Brain microvascular endothelial cell (primary cell): ENCODE measurements at places on chromosomes 5 and 9.

GRCh38 chr5:3268760-3269330 lies 326.8 kb upstream of the IRX1 start:
- DNase-seq = no peak

DNA sequence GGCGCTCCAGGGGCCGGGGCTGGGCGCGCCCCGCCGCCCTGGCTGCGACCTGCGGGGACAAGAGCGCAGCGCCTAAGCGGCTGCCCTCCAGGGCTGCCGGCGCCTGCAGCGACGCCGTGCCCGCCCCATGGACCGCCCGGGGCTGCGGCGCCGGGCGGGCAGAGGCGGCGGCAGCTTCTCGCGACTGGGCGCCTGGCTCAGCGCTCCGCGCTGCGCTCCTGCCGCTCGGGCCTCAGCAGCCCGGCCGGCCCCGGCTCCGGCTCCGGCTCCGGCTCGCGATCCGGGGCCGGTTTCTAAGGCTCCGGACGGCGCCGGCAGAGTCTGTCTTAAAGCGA lies at the start of gene PITX1:
Gene PITX1, minus strand, starts transcription at position 328 of the 335 bp plus-strand sequence. CDS start 347 bp downstream, outside the sequence.
- no peak for DNase-seq

DNA sequence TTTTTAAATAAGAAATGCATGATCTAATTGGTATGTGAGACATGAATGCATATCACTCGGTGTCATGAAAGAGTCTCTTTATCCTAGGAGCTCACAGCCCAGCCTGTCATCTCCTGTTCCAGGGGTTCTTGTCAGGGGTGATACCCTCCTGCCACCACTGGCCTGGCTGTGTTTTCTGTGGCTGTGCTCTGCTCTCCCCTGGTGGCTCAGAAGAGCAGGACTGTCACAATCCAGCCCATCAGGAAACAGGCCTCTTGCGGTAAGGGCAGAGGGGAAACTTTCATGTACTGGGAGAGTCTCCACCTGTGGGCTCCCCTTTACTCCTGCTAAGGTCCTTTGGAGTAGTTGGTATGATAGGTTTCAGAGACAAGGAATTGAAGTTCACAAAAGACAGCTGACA lies 240.2 kb upstream of the GLRA1 start:
- DNase-seq = no peak

- no peak for DNase-seq
Observed at GRCh38 chr9:32627394-32627954, 8.0 kb downstream of the TAF1L start.

GRCh38 chr9:22840641-22841040 lies 394.0 kb downstream of the DMRTA1 start:
- no peak for DNase-seq

DNA sequence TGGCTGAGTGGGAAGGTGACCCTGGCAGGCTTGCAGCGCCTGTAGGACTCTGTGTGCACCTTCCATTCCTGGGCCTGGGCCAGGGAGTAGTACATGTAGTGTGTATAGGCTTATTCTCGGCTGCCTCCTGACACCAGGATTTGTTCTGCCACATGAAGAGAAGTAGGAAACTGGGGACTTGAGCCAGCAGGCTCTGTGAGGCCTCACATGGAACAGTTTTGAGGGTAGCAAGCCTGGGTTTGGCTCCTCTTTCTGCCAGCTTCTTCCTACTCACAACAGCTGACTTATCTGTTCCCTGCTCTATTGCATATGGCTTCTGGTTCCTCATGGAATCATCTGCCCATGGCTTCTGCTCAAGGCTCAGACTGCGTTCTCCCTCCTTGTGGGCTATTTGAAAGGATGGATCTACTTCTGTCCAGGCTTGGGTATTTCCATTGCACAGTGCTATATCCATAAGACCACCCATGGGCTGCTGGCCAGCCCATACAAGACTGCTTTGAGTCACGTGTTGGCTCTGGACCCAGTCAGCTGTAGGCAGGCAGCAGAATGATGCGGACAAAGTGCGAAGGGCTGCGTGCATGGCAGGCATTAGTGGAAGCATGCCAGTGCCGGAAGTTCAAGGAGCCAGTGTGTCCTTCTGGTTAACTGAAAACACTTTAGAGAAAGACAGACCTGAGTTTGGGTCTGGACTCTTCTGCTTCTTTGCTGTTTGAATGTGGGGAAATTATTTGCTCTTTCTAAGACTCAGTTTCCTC lies 11.0 kb upstream of the INSYN2B start:
- no peak for DNase-seq

DNA sequence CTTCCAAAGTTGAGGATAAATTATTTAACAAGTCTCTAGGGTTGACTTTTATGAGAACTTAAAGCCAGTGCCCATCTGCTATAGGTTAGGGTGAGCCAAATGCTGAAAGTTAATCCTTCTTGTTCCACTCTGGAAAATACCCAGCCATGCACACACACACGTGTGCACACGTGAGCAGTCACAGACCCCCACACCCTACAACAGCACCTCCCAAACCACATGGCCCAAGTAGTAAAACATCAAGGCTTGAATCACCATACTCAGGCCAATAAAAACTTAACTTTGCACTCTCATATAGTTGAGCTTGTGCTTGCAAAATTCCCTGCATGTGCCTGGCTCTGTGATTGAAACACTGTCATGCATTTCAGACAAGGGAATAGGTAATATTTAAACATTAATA lies 467.6 kb downstream of the ARHGEF28 start:
- DNase-seq = no peak

DNA sequence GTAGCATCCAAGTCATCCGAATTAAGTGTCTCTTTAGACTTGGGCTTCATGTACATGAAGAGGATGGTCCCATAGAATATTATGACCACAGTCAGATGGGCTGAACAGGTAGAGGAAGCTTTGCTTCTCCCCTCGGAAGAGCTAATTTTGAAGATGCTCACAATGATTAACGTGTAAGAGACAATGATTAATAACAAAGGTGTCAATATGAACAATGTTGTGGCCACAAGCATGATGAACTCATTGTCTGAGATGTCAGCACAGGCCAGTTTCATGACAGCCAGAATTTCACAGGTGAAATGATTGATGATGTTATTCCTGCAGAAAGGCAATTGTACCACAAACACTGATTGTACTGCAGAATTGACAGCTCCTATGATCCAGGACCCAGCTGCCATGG lies 626 bp downstream of the OR13C2 start:
- no peak for DNase-seq

DNA sequence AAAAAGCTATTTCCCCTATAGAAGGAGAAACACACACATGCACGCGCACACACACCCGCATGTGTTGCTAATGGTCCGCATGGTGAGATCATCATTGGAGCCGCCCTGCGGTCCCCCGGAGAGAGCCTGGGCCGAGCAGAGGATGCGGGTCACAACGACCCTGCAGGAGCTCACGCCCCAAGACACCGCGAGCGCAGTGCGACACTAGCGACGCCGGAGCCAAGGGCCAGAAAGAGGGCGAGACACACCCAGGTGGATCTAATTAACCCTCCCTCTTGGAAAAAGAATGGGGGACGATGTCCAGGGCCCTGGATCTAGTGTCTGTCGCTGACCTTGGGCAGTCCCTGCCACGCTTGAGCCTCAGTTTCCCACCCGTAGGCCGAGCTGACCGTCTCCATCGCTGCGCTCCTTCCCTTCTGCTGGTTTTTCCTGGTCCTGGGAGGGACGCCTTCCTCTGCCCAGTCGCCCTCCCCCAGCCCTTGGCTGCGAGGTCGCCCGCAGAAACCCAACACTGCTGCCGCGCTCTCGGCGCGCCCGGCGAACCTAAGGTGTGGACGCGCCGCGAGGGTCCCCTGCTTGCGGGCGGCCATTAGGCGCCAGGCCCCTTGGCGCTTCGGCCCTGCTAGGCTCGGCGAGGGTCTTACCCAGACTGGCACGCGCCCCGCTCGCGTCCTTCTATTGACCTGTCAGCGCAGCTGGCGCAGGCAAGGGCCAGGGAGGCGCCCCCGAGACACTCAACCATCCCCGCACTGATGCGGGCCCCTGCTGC lies 47.5 kb upstream of the RNF20 start:
- no peak for DNase-seq

- no peak for DNase-seq
Observed at GRCh38 chr5:42813533-42813932, 1.8 kb upstream of the SELENOP start.

- peak; percentile 43 for DNase-seq
Observed at GRCh38 chr9:89422151-89422975, 75.5 kb downstream of the SEMA4D start.

DNA sequence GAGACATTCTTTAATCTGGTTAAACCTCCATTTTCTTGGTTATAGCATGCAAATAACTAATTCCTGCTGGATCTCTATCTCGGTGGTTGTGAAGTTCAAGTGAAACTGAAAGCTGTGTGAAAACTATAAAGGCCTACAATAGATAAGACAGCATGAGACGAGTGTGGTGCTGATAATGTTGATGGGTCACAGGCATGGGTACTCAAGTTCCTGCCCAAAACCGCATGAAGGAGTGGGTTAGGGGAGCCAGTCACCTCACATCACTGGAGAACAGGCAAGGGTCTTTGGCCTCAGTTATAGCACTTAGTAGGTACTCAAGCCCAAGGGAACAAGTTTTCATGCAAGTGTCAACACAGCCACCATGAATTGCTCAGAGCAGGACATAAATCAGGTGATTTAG lies 16.7 kb downstream of the HMHB1 start:
- DNase-seq = no peak

- DNase-seq = no peak
Observed at GRCh38 chr9:89883401-89884341, 278.9 kb downstream of the GADD45G start.

- no peak for DNase-seq
Observed at GRCh38 chr5:56185768-56186311, 47.3 kb downstream of the ANKRD55 start.

GRCh38 chr5:38720554-38721361 lies 125.1 kb upstream of the OSMR start:
- DNase-seq = no peak

- DNase-seq = peak; percentile 70
Observed at GRCh38 chr9:115593587-115594091, 475.7 kb upstream of the TNC start.

DNA sequence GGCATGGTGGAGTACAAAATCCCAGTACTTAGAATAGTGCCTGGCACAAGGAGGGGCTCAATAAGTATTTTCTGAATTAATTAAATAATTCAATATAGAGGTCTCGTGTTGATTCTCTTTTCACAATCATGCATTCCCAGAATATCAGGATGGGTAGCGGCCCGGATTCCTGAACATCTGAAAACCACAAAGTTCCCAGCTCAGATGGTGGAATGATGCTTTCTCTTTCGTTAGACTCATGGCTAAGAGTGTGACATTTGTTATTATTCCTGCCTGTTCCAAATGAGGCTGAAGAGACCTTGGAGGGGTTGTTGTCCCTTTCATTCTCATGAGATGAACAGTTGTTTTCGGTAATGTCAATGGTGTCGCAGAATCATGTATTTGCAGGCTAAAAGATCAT lies 95.4 kb upstream of the LIFR start:
- no peak for DNase-seq

- DNase-seq = no peak
Observed at GRCh38 chr5:61678966-61679365, 346.9 kb downstream of the ZSWIM6 start.

- no peak for DNase-seq
Observed at GRCh38 chr9:98971915-98972223, 28.2 kb downstream of the COL15A1 start.

GRCh38 chr5:139765409-139766217 lies 30.0 kb upstream of the PSD2 start:
- DNase-seq = peak; percentile 47

DNA sequence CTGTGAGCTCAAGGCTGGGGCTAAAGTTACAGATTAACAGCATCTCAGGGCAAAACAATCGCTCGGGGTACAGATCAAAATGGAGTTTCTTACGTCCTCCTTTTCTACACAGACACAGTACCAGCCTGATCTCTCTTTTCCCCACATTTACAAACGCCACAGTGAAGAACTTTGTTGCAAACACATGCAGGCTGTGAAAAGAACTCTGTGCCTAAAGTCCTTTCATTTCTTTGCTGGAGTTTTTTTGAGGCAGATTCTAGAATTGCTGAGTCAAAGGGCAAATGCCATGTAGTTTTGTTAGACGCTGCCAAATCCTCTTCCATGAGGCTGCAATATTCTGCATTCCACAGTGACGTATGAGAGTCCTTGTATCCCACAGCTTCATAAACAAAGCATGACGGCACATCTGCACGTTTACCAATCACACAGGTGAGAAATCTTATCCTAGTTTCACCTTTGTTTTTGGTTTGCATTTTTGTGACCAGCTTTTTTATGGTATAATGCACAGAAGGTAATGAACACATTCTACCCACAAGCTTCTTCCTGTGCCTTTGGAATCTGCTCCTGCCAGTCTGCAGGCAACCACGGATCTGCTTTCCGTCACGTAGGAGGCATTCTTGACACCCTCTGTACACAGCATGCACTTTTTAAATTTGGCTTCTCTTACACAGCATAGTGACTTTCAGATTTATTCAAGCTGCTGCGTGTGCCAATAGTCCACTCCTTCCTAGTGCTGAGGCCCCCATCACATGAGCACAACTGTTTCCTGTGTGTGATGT lies 44.6 kb upstream of the LPCAT1 start:
- peak; percentile 83 for DNase-seq

GRCh38 chr5:180330810-180331646 lies 22.1 kb downstream of the GFPT2 start:
- peak; percentile 97 for DNase-seq

DNA sequence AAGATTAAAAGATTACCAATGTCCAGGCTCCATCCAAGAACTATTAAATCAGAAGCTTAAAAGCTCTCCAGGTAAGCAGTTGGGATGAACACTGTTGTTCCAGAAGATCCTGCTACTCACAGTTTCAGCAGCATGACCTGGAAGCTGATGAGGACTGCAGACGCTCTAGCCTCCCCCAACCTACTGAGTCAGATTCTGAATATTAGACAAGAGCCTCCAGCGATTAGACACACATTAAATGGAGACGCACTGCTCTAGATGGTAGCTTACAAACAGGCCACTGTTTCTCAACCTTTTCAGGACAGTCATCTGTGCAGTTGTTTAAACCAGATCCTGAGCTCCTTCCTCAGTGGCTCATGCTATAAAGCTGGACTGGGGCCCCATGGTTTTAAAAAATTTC lies 54.3 kb downstream of the MTMR12 start:
- DNase-seq = no peak

DNA sequence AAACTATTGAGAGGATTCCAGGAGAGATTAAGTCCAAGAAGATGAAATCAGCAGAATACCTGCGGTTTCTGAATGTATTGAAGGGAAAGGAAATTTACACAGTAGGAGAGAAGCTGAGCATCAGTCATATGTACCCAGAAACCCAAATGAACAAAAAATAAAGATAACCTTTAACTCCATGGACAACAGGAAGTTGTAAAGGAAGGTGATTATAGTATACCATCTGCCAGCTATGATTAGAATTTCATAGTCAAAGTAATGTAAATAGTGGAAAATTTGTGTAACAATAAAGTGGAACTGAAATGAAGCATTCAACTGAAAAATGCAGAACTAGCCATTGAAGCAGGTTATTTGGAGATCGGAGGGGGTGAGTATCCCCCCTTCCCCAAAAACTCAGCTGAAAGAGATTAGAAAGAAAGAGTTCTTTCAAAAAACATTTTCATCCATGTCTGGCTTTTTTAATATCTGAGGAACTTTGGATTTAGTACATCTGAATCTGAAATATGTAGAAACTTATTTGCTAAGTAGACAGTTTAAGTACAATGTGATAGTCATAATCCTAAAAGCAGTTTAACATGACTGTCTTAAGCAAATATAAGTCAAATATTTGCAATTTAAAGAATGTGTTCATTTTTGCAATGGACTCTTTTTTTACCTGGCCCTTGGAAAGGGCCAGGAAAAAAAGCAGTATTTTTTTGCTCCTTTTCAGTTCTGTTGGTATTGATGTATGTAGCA lies 58.4 kb downstream of the APC start:
- no peak for DNase-seq
